ENCODE measurements at places on chromosomes 3 and 15.

GRCh38 chr15:92595506-92596381 is 59.8 kb downstream of the FAM174B start:
- no peak for DNase-seq

DNA sequence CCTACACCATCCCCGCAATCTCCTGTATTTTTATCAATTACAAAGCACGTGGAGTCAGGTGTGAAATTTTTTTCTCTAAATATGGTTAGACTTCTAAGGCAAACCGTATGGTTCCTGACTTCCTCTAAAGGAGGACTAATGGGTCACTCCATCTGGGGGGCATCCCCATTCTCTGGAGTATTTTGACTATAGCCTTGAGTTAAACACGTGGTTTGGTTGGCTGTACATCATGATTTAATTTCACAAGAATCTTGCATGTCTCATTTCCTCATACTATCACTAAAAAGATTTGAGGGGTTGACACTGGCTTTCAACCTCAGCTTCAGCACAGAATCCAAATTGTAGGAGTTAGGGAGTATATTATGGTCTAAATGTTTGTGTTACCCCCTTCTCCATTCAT is 25.3 kb upstream of the ZNF770 start:
- no peak for DNase-seq

GRCh38 chr15:66825731-66826130 is 123.7 kb downstream of the SMAD6 start:
- DNase-seq: no peak

DNA sequence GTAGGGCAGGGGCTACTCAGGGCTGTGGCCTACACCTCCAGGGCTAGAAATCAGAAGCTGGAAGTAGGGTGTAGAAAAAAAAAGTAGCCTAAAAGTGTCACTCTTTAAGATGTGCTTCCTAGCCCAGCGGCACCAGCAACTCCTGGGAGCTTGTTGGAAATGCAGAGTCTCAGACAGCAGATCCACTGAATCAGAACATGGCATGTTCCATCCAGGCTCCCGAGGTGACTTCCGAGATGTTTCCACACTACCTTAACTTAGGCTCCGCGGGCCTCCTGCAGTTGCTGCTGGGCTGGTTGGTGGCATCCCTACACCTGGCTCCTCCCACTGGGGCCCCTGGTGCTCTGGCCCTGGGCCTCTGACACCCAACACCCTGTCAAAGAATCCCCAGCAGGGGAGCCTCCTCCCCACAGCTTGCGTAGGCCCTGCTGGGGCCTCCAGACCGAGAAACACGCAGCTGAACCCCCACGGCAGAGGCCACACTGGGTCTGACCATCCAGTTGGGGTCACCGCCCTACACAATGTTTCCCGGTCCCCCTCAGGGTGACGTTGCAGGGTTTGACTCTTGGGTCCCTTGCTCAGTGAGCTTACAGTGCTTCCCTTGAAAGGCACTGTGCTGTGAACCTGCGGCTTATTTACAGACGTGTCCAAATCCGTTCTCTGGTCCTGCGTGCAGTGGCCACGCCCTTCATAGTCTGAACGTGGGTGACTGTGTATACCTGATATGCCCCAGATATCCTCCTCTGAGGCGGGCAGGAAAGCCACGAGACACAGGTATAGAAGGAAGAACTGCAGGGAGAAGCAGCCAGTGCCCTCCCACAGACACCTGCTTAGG is 46.5 kb downstream of the FAM174B start:
- no peak for DNase-seq

DNA sequence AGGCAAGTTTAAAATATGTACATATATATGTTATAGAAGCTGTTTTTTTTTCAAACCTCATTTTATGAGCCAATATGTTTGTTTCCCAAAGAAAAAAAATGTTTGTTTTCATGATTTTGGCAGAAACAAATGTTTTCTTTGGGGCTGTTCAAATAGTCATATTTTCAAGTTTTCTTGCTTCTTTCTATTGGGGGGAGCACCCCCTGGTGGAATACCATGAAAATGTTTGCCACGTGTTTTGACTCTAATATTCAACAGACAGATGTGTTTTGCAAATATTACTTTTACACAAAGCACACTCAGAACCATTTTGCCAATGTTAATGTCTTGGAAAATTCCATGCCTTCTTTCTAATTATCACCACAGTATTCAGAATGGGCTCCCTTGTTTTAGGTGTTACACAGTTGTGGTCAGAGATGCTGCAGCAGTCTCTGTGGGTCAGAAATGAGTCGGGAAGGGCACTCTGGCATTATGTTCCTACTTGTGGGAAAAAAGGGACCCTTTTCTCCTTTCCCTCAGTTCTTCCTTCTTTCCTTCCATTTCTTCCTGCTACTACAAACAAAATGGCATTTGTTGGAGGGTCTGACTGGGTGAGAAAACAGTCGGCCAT is 817.0 kb downstream of the TUSC7 start:
- peak; percentile 40 for DNase-seq

- DNase-seq: no peak
These were observed 188.5 kb downstream of the IGSF11 start for GRCh38 chr3:118846176-118846575.

DNA sequence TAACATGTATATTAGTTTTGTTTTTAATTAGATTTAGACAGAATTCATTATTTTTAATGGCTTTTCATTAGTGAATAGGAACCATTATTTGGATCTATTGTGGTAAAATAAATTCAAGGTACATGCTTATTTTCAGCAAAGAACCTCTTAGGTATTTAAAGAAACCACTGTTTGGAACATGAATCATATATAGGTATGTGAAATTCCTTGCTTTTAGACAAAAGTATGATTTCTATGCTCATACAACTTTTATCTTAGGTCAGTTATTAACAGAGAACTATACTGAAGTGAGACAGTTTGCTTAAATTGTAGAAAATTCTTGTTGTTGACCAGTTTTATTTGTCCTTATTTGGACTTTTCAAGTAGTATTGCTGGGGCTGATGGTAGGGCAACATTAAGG is 389.9 kb downstream of the FEZF2 start:
- no peak for DNase-seq

DNA sequence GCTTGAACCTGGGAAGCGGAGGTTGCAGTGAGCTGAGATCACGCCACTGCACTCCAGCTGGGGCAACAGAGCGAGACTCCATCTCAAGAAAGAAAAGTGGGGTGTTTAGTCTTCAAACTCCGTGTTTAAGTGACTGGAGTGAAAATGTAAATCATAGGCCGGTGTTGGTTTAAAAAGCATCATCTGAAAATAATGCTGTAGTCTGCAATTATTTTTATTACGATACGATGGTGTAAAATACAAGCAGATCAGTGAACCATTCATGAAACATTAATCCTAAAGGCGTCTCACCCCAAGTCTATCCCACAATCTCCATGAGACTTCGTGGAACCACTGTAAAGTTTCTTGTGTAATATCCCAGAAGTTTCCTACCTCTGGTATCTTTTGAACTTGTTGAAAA is 6.3 kb downstream of the CTNNB1 start:
- DNase-seq: no peak

DNA sequence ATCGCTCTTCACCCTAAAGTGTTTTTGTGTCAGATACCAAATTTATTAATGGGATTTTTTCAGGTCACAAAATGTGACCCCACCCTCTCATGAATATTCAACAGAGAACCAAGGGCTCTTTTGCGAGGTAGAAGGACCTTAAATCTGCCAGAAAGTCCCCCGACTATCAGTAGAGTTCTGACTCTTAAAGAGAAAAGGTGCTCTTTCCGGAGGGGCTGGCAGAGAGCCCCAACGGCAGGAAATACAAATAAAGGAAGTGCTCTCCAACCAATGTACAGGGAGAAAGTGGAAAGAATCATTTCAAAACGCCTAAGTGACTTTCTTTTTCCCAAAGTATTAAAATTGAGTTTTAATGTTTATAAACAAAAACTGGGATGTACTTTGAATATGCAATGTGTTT is 517.2 kb downstream of the FOXP1 start:
- no peak for DNase-seq

DNA sequence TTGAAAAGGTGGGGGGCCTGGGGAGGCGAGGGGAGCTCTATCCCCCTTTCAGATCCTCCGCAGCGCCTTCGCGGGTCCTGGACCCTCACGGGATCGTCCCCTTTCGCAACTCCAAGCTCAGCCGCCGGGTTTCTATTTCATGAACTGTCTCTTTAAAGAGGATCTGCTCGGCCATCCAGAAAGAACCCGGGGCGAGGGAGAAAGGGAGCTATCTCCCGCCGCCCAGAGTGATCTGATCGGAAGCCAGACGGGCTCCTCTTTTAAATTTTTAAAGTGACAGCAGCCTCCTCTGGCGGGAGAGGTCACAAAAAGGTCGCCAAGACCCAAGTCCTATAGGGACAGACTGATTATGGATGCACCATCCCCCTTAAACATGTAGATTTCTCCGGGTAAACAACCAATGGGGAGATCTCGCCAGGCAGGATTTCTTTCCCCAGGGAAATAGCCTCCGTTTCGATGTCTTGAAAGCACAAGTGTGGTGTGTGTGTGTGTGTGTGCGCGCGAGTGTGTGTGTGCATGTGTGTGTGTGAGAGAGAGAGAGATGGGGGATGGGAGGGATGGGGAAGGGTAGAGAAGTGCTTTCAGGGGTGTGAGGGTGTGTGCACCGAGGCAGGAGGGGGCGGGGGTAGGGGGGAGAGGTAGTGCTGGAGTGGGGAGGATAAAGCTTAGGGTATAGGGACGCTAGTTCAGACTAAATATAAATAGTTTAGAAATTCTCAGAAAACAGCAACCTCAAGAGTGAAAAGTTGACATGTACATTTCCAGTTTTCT is 516.1 kb downstream of the MECOM start:
- peak; percentile 65 for DNase-seq

DNA sequence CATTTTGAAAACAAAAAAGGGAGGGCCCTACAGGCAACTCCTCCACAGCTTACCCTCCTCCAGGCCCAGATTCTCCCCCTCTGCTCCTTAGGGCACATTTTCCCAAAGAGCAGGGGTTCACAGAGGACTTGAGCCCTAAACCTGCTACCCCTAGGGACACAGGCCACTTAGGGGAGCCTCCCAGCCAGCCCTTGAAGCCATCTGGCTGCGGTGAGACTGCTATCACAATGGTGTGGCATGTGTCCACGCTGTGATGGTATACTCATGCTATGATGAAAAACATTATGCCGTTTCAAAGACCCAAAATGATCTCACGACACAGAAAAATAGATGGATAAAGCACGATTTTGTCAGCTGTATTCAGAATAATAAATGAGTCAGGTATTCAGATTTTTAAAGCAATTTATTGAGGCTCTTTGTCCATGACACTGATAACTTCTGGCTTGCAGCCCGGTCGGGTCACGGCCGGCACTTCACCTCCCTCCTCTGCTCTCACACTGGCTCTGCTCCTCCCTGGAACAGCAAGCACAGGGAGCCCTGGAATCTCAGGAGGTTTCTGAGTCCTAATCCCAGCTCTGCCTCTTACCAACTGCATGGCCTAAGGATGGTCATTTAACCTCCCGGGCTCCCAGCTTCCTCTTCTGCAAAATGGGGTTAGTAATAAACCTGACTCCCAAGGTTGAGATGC is 115.3 kb downstream of the MEGF11 start:
- no peak for DNase-seq

DNA sequence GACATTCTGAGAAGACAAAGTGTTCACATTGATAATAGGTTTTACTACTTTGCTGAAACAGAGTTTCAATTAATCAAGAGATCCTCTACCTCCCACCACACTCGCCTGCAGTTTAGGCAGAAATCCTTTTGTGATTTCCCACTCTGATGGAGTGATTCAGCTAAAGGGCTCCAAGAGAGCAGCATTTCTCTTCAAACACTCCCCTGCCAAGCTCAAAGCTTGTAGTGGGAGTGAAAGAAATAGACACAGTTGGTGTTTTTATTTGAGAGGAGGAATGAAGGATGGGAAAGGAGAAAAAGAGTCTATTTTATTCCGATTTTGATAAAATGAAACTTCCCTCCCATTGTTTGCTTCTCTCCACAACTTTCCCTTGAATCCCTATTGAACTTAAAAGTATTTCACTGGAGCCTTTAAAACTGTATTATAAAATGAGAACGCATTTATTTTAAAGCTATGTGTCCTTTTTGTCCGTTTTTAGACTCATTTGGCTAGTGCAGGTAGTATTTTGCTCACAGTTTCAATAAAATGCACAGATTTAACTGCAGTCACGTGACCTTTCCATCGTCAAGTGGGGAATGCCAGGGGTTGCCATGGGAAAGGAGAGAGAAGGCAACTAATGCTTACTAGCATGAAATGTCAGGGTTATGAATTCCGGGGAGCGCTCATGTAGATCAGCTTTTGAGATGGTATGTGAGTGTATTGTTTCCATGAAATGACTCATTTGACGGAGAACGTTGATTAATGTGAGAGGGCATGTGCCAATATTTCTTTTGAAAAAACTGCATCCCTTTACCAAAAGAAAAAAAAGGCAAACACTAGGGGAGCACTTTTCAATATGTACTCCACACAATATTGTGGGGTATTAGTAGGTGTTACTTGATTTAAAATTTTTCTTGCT is 7.7 kb upstream of the OSBPL11 start:
- no peak for DNase-seq

DNA sequence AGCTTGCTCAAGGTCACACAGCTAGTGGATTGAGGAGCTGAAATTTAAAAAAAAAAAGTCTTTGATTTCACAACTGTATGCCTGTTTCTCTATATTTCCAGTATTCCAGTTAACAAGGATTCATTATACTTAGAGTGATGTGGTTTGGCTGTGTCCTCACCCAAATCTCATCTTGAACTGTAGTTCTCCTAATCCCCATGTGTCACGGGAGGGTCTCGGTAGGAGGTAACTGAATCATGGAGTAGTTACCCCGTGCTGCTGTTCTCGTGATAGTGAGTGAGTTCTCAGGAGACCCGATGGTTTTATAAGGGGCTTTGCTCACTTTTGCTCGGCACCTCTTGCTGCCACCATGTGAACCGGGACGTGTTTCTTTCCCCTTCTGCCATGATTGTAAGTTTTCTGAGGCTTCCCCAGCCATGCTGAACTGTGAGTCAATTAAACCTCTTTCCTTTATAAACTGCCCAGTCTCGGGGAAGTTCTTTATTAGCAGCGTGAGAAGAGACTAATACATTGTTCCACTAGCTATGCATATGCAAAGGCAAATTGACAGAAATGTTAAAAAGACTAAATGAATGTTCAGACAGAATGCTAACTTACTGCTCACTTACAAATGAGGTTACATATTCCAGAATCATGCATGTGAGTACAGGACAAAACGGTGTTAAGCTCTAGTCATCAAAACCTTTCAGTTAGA is 1101.9 kb downstream of the ROBO1 start:
- DNase-seq: no peak

DNA sequence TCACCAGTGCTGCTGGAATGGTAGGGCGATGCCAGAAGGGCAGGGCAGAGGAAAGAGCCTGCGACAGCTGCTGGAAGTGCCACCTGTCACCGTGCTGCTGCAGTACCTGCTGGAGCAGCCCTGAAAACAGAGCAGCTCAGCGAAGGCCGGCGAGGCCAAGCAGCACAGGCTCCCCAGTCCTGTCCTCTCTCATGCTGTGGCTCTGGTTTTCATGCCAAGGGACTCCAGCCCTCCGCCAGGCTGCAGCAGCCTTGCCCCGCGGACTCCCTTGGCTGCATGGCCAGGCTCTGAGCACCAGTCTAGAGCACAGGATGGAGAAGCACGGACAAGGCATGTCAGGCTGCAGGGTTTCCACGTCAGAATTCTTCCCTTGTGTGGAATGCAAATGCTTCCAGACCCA is 43.9 kb downstream of the ADCY5 start:
- DNase-seq: no peak
